ENCODE measurements at places on chromosomes 11 and 22.

DNA sequence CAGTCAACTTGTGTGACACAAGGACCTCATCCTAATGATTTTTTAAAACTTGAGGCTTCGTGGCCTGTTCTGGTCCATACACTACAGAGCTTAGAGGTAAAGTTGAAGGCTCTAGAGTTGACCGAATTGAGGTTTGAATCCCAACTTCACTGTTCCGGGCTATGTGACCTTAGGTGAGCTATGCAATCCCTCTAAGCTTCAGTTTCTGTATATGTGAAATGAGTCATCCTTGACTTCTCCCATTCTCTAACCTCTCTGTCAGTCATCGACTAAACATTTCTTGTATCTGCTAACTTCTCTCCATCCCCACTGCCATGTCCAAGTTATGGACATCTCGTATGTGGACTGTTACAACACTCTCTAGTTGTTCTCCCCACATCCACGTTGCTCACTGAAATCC, 178.2 kb upstream of the TMEM45B start:
- no peak for DNase-seq

GRCh38 chr11:1049071-1049405, 12.5 kb upstream of the MUC6 start:
- DNase-seq: no peak

DNA sequence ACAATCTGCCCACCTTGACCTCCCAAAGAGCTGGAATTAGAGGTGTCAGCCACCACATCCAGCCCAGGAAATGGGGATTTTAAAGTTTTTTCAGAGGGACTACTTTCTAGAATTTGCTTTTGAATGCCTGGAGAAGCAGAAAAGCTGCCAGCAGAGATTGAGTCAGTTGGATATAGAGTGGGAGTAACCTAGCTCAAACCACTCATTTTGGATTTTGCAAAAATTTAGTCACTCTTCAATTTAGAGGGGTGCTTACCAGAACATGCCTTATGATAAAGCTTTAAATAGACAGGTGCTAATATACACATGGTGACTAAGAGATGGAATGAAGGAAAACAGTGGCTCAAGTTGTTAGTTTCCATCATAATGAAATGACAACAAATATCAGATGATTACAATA, 26.5 kb upstream of the PSMA1 start:
- DNase-seq: no peak

DNA sequence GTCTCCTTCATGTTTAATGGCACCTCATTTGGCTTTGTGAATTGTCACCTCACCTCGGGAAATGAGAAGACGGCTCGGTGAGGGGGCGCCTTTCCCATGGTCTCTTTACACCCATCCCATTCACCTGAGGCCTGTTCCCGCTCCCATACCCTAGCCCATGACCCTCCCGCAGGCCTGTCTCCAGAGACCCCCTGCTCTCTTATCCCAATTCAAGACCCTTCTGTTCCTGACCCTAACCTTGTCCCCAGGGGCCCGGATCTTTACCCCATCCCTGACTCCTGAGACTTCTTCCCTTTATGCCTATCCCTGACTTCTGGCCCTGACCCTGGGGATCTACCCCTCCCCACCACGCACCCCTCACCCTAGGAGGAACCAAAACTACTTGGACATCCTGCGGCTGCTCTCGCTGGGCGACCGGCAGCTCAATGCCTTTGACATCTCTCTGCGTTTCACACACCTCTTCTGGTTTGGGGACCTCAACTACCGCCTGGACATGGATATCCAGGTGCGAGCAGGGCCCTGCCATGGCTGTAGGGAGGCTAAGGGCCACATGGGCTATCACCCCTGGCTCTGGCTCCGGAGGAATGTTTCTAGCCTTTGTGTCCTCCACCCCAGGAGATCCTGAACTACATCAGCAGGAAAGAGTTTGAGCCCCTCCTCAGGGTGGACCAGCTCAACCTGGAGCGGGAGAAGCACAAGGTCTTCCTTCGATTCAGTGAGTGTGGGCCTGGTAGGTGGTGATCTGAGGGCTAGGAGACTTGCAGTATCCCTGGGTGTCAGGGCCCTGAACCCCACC, 7.9 kb downstream of the INPPL1 start:
- DNase-seq: no peak

DNA sequence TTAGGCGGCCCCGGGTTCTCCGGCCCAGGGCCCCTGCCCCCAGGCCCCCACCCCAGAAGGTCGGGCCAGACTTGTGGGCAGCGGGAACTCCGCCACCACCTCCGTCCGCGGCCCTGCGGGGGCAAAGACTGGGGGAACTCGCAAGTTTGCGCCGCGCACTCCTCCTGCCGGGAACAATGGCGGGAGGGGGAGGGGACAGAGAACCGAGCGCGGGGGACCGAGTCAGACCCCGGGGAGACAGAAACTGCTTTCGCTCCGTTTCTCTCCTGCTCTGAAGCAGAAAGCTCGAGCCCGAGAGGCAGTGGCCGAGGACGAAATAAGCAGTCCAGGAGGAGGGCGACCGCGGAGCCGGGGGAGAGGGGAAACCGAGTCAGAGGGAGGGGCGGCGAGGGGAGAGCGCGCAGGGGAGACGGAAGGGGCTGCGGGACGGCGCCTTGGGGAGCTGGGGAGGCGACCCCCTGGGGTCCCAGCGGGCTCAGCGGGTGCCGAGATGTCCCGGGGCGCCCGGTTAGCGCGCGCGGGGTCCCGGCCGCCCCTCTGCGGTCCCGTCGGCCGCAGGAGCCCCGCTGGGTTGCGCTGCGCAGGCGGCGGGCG, 555 bp downstream of the TP53I11 start:
- DNase-seq: no peak

DNA sequence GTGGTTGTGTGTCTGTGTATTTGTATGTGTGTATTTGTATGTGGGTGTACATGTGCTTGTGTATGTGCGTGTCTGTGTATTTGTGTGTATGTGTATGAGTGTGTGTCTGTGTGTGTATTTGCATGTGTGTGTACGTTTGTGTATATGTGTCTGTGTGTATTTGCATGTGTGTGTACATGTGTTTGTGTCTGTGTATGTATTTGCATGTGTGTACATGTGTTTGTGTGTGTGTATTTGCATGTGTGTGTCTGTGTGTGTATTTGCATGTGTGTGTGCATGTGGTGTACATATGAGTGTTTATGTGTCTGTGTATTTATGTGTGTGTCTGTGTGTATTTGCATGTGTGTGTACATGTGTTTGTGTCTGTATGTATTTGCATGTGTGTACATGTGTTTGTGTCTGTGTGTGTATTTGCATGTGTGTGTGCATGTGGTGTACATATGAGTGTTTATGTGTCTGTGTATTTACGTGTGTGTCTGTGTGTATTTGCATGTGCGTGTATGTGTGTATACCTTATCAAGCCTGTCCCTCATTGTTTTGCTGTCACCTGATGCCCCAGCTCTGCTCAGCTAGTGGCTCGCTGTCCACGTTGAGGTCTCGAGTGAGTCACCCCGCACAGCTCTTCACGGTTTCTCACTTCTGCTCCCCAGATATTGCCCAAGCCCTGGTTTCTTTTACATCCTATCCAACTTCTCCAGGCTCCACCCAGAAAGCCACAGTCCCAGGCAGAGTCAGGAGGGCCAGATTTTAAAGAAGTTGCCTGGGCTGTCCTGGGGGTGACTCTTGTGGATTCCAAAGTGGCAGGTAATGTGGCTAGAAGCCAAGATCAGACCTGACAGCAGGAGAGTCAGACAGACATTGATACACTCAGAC, 15.2 kb downstream of the MB start:
- no peak for DNase-seq

DNA sequence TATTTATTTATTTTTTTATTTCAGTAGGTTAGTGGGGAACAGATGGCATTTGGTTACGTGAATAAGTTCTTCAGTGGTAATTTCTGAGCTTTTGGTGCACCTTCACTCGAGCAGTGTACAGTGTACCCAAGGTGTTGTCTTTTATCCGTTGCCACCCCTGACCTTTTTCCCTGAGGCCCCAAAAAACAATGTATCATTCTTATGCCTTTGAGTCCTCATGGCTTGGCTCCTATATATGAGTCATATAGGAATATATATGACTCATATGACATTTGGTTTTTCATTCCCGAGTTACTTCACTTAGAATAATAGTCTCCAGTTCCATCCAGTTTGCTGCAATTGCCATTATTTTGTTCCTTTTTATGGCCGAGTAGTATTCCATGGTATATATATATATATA, 763.9 kb downstream of the NTM start:
- DNase-seq: no peak

GRCh38 chr22:36211237-36211861, 9.7 kb upstream of the APOL4 start:
- DNase-seq: peak; percentile 32

GRCh38 chr11:118171269-118172062, 5.0 kb downstream of the SCN2B start:
- peak; percentile 82 for DNase-seq

- DNase-seq: no peak
Observed at GRCh38 chr11:133833898-133834681, 11.2 kb downstream of the SPATA19 start.

GRCh38 chr11:133425245-133425644, 107.1 kb downstream of the OPCML start:
- no peak for DNase-seq

- no peak for DNase-seq
Observed at GRCh38 chr22:23400286-23400981, 179.7 kb downstream of the IGLL1 start.

- DNase-seq: no peak
Observed at GRCh38 chr22:22556995-22557925, 1.8 kb downstream of the PRAME start.

- DNase-seq: no peak
Observed at GRCh38 chr22:45880091-45880715, 96.8 kb downstream of the WNT7B start.

DNA sequence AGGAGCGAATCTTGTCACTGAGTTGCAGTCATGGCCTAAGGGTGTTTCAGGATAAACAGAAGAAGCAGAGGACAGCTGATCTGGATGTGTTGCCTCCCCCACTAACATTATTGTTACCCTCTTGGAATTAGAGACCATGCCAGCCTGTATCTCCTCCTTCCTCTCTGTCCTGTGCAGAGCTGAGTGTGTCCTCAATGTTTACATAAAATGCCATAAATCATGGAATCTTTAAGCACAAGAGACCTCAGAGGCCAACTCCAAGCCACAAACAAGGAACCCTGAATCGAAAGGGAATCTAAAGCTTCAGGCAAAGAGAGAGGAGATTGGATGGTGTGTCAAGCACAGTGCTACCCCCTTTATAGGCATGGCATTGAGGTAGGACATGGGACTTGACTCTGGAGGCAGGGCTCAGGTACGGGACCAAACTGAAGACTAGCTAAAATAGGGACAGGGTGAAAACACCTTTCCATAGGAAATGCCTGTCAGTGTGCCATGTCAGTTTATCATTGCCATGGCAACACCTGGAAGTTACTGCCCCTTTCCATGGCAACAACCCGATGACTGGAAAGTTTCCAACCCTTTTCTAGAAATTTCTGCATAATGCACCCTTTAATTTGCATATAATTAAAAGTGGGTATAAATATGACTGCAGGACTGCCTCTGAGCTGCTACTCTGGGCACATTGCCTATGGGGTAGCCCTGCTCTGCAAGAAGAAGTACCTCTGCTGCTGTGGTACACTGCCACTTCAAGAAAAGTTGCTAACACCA, 489.7 kb downstream of the MIAT start:
- no peak for DNase-seq

- DNase-seq: no peak
Observed at GRCh38 chr11:77559686-77560401, 29.9 kb upstream of the AQP11 start.

DNA sequence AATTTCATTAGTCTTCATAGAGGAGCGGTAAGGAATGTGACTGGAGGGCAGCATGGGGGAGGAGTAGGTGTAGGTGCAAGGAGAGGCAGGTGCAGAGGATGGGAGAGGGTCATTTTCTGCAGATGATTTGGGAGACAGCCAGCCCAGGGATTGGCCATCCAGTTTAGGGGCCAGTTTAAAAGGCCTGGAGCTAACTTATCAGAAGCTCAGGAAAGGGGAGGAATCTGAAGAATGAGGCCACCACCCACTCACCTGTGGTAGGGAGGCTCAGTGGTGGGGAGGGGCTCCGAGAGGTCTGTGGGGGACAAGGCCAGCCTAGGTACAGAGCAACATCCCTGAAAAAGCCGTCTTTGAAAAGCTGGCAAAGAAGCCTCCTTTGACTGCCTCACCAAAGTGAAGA, 110.8 kb upstream of the TMEM45B start:
- DNase-seq: no peak

- no peak for DNase-seq
Observed at GRCh38 chr11:110530900-110531741, 101.4 kb downstream of the FDX1 start.

DNA sequence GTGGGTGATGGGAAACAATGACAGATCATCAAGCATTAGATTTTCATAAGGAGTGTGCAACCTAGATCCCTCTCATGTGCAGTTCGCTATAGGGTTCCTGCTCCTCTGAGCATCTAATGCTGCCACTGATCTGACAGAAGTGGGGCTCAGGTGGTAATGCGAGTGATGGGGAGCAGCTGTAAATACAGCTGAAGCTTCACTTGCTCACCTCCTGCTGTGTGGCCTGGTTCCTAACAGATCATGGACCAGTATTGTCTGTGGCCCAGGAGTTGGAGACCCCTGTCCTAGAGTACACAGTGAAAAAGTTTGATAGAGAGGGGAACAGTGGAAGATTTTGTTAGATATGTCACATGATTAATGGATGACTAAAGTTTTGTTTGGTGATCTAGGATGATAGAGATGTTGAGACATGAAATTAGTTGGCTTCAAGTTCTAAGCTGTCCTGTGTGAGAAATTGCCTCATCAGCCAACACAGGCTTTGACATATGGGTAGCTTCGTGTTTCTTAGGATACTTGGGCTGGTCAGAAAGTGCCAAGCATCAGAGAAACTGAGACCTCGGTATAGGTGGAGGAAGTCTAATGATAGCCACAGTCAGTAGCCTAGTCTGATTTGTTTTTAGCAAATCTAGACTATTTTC, 47.4 kb downstream of the ARHGEF12 start:
- DNase-seq: no peak

- DNase-seq: no peak
Observed at GRCh38 chr11:126800009-126800408, 200.6 kb downstream of the KIRREL3 start.

- no peak for DNase-seq
Observed at GRCh38 chr11:47917599-47918369, 62.6 kb upstream of the PTPRJ start.

DNA sequence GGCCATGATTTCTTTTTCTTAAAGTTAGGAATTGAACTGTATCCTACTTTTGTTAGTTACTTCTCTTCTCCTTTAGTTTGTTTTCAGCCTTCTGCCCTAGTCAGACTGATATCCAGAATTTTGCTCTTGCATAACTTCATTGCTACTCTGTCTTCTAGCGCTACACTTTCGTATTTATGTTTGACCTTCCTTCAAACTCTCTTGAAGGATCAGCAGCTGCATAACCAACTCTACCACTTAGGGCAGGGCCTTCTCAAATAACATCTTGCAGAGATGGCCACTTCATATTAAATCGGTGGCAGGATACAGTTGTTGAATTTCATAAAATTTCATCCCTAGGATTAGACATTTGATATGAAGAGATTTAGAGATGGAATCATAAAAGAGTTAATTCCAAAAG, 43.9 kb downstream of the KDM2A start:
- no peak for DNase-seq

- DNase-seq: no peak
Observed at GRCh38 chr11:67644472-67645418, 5.2 kb upstream of the TBX10 start.
